Activated CD8-positive, alpha-beta memory T cell treated with anti-CD3 and anti-CD28 coated beads, Interleukin-2, amount 10 ng/mL, durations not matched to agents 7 days and 5 days (primary cell): ENCODE measurements at places on chromosomes 5 and 9.
A peak's percentile ranks its signal among the peaks of the same experiment; 100 is the strongest.

DNA sequence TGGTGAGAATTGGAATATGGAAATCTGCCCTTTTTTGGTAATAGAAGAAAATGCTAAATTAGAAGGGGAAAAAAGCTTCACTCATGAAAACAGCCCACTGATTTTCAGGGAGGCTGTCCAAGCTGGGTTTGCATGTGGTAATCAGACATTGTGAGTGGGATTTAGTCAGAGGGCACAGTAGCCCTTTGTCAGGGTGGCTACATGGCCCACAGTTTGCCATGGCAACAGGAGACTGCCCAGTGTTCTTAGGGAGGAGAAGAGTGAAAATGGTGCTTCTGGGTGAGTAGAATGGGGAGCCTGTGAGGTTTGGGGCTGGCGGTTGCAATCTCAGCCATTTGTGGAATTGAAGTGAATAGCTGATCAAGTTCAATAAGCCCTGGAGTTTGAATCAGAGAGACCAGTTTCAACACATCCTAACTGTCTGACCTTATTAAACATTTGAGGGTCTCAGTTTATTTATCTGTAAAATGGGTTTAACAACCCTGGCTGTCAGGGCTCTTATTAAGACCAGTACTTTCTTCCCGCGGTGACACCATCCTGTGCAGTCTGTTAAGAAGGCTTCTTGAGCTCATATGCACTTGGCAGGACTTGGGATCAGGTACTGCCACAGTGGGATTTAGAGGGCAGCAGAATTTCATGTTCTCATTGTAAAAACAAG is 107.6 kb upstream of the TNC start:
- no peaks in the 10 kb centered on the region for H3K4me1 ChIP-seq
- DNase-seq: no peak
- H3K27ac ChIP-seq: no peak overlapping the region

GRCh38 chr9:75445144-75445543 is 356.8 kb downstream of the OSTF1 start:
- no peak for DNase-seq
- H3K4me1 ChIP-seq: no peaks in the 10 kb centered on the region
- no peak overlapping the region for H3K27ac ChIP-seq
- no peak overlapping the region for H3K4me3 ChIP-seq
- H3K27me3 ChIP-seq: no peaks in the 10 kb centered on the region

GRCh38 chr5:144418719-144419118 is 248.0 kb downstream of the KCTD16 start:
- no peak overlapping the region for H3K4me3 ChIP-seq
- H3K27ac ChIP-seq: no peak overlapping the region
- H3K27me3 ChIP-seq: no peaks in the 10 kb centered on the region
- H3K36me3 ChIP-seq: no peaks in the 10 kb centered on the region

DNA sequence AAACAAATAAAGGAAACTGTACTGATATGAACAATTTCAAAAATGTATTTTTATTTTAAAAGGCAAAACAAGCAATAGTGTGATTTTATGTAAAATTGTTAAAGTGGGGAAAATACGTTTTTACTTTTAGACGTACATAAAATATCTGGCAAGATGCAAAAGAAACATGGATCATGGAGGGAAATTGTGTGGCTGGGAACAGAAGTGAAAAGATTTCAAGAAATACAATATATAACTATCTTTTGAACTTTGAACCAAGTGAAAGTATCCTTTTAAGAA is 1.5 kb upstream of the ZNF367 start:
- peaks cover 12% of the 10 kb centered on the region for H3K36me3 ChIP-seq
- H3K27ac ChIP-seq: peak overlapping the region; percentile 97
- peaks cover 29% of the 10 kb centered on the region for H3K4me1 ChIP-seq
- peak overlapping the region; percentile 88 for H3K4me3 ChIP-seq
- DNase-seq: no peak

DNA sequence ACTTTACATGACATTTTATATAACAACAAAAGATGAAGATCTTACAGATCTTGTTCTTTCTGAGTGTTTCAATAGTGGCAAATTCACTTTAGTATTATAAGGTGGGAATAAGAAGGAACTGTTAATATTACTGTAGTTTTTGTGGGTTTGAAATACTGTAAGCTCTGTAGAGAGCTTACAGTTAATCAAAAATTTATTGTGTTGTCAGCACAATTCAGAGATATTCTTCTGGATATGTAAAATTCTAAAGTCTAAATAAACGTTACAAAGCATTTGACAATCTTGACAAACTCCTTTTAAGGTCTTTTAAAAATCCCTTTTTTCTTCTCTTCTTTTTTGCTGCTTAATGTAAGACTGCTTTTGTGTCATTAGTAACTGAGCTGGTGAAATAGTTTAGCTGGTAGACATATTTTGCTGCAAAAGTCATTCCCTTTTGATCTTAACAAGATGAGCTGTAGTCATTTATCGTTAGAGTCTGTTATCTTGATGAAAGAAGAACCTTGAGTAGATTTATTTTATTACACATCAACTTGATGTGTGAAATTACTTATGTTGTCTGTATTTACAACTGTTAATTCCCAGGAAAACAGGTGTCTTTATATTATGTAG is 186.0 kb downstream of the WDR70 start:
- no peaks in the 10 kb centered on the region for H3K27me3 ChIP-seq
- H3K27ac ChIP-seq: no peak overlapping the region
- peaks cover 5% of the 10 kb centered on the region for H3K36me3 ChIP-seq
- H3K4me3 ChIP-seq: no peak overlapping the region
- DNase-seq: no peak
- no peaks in the 10 kb centered on the region for H3K4me1 ChIP-seq

- no peak overlapping the region for H3K27ac ChIP-seq
- no peak overlapping the region for H3K4me3 ChIP-seq
- no peaks in the 10 kb centered on the region for H3K27me3 ChIP-seq
- DNase-seq: no peak
- H3K4me1 ChIP-seq: peaks cover 15% of the 10 kb centered on the region
- peaks cover 1% of the 10 kb centered on the region for H3K36me3 ChIP-seq
Measured at GRCh38 chr5:149859746-149860145, 84.8 kb downstream of the PDE6A start.

- H3K27ac ChIP-seq: no peak overlapping the region
- H3K36me3 ChIP-seq: no peaks in the 10 kb centered on the region
- H3K4me3 ChIP-seq: no peak overlapping the region
- no peak for DNase-seq
Measured at GRCh38 chr9:85872463-85872862, 68.5 kb upstream of the NAA35 start.

DNA sequence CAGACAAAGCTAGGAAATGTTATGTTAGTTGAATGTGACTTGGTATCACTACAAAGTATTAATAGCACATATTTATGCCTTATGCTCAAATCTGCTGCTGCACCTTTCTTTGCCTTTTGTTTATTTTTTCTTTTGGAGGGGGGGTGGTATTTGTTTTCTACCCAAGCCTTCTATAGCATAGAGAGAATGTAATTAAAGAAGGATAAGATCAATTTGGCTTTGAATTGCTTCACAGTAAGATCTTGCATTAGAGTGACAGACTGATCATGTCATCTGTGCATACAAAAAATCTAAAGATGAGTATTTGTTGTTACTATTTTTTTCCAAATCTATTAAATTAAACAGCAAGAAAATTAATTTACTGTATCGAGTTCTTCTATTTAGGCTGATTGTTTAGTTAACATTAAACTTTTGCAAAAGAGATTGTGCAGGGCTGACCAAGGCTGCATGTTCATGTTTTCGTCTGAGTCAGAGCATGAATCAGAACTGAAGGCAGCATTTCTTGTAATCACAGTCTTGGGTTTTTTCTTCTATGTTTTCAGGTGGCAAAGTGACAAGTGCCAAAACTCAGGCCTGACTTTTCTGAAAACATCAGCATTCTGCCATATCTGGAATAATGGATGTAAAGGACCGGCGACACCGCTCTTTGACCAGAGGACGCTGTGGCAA is 1007.1 kb upstream of the WWC1 start:
- no peak overlapping the region for H3K27ac ChIP-seq
- no peaks in the 10 kb centered on the region for H3K27me3 ChIP-seq
- DNase-seq: no peak
- no peaks in the 10 kb centered on the region for H3K36me3 ChIP-seq
- H3K4me3 ChIP-seq: no peak overlapping the region
- H3K4me1 ChIP-seq: no peaks in the 10 kb centered on the region

DNA sequence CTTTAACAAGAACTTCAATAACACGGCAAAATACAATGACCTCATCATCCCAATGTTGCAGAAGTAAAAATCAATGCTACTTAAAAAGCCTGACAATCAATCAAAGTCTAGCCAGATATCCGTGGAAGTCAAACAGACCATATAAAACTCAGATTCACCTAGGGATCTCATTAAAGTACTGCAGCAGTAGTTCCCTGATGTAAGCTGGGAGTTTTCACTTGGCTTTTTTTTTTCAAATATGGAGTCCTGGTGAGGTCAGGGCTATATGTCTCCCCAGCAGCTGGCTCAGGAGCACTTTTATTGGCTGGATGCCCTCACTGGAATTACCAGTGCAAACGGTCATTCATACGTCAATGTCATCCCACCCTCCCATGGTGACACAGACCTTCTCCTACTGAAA is 220.6 kb upstream of the SLC30A5 start:
- H3K4me3 ChIP-seq: no peak overlapping the region
- DNase-seq: no peak
- no peaks in the 10 kb centered on the region for H3K4me1 ChIP-seq

GRCh38 chr9:136974817-136975535 is 2.3 kb upstream of the PTGDS start:
- H3K36me3 ChIP-seq: no peaks in the 10 kb centered on the region
- no peak for DNase-seq
- H3K4me1 ChIP-seq: peaks cover 15% of the 10 kb centered on the region
- no peaks in the 10 kb centered on the region for H3K27me3 ChIP-seq
- H3K4me3 ChIP-seq: peak overlapping the region; percentile 19

DNA sequence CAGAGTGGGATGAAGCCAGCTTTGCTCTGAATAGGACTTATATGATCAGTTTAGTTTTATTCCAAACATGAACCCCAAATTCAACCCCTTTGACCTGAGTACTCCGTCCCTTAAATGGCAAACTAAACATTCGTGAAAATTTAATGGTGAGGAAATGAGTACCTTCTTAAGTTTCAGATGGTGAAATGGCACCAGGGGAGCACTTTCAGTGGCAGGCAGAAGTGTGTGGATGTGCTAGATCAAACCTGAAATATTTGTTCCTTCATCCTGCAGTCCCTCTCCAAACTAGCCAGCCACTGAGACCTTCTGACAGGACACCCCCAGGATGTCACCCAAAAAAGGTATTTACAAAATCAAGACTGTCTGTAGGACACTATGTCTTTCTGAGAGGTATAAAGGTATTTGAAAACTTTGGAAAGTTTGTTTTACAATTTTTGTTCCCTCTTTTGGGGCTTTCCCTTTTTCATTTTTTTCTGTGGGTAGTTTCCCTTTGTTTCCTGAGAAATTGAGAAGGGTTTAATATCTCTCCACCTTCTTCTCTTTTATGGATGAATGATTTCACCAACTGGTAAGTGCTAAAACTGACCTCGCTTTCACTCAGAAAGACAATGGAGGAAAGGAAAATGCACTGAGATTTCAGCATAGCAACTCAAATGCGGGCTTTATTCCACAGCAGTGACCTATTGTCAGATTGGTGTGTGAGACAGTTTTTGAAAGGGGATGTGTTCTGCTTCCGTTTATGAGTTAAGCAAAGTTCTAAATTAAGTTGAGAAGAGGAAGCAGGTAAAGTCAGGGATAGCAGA is 127.1 kb downstream of the TMC1 start:
- H3K27ac ChIP-seq: no peak overlapping the region
- H3K27me3 ChIP-seq: peaks cover 14% of the 10 kb centered on the region
- H3K36me3 ChIP-seq: no peaks in the 10 kb centered on the region
